CD4-positive, alpha-beta T cell (primary cell): ENCODE measurements at places on chromosomes 5 and 9.

DNA sequence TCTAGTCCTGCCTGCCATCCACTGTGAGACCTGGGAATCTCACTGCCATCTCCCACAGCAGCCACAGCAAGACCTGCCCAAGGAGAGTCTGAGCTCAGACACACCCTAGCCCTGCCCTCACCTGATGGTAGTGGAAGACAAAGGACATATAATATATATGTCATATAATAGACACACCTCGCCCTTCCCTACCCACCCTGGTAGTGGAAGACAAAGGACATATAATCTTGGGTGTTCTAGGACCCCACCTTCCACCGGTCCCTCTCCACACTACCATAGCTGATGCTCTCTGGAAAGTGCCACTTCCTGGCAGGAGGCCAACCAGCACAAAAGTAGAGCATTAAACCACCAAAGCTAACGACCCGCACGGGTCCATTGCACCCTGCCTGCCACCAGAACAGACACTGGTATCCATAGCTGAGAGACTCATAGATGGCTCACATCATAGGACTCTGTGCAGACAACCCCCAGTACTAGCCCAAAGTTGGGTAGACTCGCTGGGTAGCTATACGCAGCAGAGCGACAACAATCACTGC lies 545.6 kb downstream of the CAAP1 start:
- DNase-seq: no peak

- no peak for DNase-seq
Measured at GRCh38 chr5:28313321-28313951, 1275.0 kb upstream of the CDH9 start.

DNA sequence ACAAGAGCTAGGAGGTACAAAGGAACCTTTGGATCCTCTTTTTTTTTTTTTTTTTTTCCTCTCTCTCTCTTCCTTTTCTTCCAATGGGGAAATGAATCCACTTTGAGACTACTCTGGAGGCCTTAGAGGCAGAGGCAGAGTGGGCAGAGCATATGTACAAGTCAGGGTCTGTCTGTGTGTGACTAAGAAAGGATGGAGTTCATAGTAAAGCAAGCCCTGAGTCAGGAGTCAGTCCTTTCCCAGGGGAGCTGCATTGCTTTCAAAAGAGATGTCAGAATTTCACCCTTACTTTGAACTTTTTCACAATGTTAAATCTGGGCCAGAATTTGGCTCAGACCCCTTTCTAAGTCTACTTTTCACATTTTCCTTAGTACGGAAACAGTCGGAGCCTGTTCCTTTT lies 792.4 kb upstream of the C9orf72 start:
- DNase-seq: no peak

DNA sequence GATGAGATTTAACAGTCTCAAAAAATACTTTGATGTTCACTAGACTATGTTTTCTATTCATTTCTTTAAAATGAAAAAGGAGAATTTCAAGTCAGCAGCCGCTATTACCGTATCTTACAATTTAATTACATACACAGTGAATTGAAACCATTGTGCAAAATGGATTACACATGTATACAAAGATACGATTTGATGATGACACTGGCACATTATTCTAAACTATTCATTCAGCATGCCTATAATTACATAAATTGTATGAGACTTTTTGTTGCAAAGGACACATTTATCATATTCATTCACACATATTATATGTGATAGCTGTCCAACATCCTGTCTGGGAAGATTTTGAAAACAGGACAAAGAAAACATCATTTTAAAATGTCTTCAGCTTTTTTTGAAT lies 118.3 kb upstream of the VCAN start:
- DNase-seq: no peak

GRCh38 chr5:3320317-3320875 lies 275.2 kb upstream of the IRX1 start:
- DNase-seq: no peak
